Activated T-helper 2 cell treated with anti-CD3 and anti-CD28 coated beads, Interferon-gamma antibody, Interleukin-2, Interleukin-4, amounts not matched to agents 10 μg/mL and 5 μg/mL and 100 μg/mL, durations not matched to agents 14 hours and 24 hours and 36 hours (primary cell): ENCODE measurements at places on chromosomes 7 and 10. TPM values are rescaled to one million over a fixed set of nuclear protein-coding genes. Genes with fewer than 3 reads are reported as not detected.

DNA sequence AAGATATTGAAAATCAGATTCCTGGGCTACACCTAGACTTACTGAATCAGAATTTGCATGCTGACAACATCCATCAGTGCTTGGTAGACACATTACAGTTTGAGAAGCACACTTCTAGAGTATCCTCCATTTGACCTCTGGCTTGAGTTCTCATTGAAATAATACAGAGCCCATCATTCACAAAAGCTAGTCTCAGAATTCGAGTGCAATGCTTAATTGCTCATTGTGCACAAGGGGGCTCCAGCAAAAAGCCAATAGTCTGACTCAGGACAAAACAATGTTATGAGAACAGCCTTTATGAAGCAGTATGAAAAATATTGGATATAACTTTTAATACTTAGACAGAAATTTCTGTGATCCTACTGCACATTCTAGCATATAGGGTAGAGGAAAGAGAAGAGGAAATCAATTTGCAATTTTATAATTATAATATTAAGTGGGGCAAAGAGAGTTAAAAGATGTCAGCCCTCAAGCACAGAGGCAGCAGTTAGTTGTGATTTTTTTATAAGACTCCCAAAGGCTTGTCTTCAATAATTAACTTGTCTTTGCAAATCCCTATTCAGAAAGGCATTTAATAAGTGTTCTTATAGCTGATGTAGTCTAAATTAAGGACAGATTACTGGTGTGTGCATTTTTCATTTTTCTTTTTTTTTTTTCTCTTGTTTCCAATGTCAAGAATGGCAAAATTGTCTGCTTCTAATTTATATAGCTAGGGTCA, 105.8 kb upstream of the ANK3 start:
- no peak for DNase-seq

DNA sequence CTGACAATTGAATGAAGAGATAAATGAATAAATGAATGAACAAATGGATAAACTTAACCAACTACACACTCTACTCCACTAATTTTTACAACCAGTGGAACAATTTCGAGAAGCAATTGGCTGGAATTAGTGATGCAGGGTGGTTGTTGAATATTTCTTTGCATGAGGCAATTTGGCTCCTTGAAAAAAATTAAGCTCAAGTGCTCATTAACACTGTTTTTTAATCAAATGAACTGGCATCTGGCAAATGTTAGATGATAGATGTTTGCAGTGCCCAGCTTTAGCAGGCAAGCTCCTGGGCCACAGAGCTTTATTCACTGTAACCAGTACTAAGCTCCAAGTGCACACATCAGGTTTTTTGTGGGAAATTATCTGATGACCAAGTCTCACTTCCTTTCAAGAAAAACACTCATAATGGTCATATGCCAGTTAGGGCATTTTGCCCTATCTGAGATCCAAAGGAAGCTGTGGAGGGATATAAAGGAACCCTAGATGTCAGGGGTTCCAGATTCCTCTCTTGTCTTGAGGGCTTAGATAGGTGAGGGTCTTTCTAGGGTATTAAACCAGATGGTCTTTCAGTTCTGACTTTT, 16.4 kb upstream of the ADD3 start:
- DNase-seq = no peak

Gene INHBA
- 0.97 and 1.0 TPM in 2 replicates for total RNA-seq

DNA sequence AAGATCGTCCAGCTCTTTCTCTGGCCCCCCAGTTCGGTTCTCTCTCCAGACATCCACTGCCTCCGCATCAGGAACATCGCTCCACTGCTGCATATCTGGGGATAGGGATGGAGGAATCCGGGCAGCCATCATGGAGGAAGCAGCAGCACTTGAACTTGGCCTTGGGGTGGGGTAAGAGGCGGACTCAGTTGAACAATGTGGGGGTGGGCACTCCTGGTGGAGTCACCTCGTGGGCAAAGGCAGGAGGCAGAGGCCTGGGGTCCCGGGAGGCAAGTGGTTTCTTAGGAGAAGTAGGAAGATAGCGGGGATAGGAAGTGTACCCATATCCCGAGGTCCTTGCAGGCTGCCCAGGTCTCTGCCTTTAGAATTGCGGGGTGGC, 98.3 kb downstream of the CHST15 start:
- DNase-seq = no peak

DNA sequence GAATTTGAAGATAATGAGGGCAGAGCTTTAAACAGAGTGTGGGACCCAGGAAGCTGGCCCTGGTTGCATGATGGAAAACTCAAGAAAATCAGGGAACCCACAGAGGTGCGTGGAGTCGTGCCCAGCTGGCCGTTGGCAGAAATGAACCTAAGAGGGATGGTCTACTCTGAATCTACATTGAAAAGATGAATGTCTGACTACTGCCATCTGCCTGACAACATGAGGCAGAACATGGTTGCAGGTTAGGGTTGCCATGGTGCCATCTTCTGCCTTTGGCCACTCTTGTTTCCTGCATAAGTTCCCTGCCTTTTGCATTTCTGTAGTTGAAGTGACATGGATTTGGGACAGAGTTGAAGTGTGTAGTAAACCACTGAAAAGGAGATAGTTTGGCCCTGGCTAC, 138.5 kb upstream of the COBL start:
- no peak for DNase-seq

Gene DRGX
- not detected in 2 replicates for total RNA-seq

DNA sequence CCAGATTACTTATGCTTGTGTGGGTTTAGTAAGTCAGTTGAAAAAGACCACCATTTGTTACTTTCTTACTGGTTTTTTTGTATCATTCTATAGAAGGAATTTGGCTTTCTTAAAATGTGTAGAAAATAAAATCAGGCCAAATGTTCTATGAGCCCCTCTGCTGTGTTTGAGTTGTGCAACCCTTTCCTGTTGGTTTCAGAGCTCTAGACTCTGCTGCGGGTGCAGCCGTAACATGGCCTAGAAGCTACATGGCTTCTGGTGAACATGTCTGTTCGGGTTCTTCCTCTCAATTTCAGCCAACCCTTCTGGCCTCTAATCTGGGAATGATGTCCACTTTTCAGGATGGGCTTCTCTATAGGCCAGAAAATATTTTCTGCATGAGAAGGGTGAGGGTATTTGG, 56.6 kb upstream of the RAB18 start:
- DNase-seq = no peak

GRCh38 chr10:29797616-29798015, 162.8 kb upstream of the SVIL start:
- DNase-seq = no peak

- DNase-seq = no peak
Observed at GRCh38 chr7:149415391-149416071, 45.3 kb downstream of the ZNF777 start.

- DNase-seq = no peak
Observed at GRCh38 chr7:70312336-70312735, 714.1 kb downstream of the AUTS2 start.
